DMS79 treated with DMSO at 0.1 percent for 48 hours (cell line): ENCODE measurements at places on chromosomes 6 and 20.

DNA sequence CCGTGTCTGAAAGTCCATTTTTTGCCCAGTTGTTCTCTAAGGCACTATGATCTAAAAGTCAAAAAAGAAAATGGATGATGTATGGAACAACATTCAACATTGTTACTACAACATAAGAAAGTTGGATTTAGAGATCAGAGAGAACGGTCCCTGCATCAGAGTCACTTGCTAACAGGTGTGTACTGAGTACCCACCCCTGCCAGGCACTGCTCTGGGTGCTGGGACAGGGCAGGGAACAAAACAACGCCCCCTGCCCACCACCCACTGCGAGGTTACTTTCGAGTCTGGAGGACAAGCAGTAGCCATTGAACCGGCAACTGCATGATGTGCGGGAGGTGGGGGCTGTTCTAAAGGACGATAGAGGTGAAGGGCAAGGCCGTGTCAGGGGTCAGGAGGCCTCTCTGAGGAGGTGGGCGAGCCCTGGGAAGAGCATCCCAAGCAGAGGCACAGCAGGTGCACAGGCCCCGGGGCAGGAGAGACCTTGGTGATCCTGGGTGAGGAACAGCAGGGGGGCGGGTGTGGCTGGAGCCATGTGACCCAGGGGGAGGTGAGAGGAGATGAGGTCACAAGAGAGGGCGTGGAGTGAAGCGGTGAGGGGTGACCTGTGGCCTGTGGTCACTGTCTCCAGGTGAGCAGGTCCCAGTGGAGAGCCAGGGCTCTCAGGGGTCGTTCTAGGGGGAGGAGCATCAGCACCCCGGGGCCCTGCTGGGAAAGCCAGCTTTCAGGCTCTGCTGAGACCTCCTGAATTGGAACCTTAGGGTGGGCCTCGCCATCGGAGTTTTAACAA, 197.5 kb upstream of the SULF2 start:
- DNase-seq = no peak

DNA sequence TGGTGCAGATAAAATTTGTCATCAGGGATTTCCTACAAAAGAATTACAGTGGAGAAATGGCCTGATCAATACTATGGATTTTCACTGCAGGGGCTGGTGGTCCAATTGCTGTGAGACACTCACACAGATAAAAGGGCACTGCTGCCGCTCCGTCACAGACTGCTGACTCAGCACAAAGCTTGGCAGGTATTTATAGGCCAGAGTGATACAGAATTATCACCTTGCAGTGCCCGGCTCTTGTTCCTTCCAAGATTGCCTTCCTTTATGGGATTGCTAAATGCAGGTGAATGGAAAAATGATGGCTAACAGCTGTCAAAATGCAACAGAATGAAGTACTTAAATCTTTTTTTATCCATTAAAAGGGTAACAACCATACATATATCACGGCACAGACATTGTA, 247.8 kb upstream of the ZFP64 start:
- no peak for DNase-seq

DNA sequence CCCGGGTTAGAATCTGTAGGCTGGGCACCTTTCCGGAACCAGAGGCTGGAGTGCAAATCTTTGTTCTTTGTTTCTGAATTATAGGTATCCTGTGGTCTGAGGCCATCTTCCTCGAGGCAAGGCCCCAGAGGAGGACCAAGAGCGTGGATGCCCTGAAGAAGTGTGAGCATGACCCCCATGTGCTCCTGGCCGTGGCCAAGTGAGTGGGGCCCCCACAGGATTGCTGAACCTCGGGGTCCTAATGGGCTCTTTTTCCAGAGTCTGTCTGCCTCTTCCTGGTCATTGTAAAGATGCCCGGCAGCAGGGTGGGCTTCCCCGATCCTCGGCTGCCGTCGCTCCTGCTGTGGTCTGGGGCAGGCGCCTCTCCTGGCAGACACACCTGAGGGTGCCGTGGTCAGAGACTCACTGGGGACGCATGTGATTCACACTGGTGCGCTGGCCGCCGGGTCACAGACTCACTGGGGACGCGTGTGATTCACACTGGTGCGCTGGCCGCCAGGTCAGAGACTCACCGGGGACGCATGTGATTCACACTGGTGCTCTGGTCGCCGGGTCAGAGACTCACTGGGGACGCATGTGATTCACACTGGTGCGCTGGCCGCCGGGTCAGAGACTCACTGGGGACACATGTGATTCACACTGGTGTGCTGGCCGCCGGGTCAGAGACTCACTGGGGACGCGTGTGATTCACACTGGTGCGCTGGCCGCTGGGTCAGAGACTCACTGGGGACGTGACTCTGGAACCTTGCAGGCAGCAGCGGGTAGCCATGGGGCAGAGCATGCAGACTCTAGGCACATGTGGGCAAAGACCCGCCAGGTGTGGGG, 6.5 kb upstream of the C20orf204 start:
- no peak for DNase-seq

- DNase-seq = no peak
These were observed 19.3 kb downstream of the ECT2L start for GRCh38 chr6:138815221-138815620.

DNA sequence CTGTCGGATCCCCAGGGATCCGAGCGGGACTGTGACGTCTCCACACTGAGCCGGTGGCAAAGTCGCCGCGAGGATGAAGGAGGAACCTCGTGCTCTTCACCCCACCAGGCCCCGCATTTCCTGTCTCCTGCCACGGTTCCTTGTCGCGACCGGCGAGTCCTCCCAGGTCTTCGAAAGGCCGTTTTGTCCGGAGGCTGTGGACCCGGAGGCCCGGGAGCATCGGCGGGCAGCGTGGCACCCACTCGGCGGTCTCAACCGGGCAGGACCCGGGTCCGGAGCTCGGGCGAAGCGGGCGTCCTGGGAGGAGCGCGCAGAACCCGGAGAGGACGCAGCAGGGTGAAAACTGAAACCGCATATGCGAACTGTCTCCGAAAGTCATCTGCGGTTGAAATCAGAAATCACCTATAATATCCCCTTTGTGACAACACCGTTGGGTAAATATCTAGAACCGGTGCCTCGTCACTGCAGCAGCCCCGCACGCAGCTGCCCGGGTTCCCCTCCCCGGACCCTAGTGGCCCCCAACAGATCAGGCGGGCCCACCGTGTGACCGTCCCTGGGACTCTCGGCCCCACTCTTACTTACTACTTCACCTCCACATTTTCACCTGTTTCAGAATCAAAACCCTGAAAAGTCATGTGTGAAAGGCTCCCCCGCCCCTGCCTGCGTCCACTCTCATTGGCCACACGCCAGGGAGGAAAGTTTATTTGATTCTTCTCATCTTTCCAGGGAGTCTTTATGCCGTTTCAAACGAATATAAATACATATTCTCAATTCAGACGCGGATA, 3.1 kb upstream of the ULBP2 start:
- peak; percentile 21 for DNase-seq

GRCh38 chr20:14568701-14569100, 231.3 kb upstream of the FLRT3 start:
- DNase-seq = no peak

DNA sequence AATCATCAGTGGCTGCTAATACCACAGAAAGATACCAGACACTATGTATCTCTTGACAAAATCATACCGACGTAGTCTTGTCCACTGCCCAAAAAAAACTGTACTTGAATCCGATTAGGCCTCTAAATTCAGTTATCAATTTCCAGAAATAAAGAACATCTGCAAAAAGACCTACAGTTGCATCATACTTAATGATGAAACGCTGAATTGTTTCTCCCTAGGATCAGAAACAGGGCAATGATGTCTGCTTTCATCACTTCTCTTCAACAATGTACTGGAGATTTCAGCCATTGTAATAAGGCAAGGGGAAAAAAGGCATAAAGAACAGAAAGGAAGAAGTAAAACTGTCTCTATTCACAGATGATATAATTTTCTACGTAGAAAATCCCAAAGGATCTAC, 152.0 kb downstream of the TASP1 start:
- no peak for DNase-seq

- no peak for DNase-seq
These were observed 48.0 kb downstream of the NPEPL1 start for GRCh38 chr20:58740356-58741308.

DNA sequence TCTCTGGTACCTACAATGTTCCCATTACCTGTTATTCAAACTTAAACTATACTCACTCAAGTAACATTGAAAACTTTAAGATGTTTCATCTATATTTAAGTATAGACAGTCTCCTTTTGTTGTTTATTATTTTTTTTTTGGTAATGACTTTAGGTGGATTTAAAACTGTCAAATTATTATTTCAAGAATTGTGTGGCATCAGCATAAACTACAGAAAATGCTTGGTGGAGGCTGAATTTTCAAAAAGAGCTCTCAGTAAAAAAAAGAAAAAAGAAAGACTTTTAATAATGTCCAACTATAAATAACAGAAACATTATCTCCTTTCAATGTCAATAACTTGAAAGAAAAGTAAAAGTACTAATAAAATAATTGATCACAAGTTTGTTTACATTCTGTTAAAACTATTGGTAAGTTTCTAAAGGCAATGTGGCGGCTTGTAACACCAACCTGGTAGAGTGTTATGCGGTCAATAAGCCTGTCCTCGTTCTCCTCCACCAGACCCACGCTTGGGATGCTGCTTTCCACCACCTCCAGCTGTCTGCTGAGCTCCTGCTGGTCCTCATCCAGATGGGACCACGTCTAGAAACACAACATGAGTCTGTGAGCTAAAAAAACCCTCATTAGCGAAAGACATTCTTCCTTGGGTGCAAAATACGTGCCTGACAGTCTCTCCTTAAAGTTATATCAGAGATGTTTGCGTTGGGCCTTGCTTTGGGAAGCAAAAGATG, 400.6 kb downstream of the SYNE1 start:
- DNase-seq = no peak

DNA sequence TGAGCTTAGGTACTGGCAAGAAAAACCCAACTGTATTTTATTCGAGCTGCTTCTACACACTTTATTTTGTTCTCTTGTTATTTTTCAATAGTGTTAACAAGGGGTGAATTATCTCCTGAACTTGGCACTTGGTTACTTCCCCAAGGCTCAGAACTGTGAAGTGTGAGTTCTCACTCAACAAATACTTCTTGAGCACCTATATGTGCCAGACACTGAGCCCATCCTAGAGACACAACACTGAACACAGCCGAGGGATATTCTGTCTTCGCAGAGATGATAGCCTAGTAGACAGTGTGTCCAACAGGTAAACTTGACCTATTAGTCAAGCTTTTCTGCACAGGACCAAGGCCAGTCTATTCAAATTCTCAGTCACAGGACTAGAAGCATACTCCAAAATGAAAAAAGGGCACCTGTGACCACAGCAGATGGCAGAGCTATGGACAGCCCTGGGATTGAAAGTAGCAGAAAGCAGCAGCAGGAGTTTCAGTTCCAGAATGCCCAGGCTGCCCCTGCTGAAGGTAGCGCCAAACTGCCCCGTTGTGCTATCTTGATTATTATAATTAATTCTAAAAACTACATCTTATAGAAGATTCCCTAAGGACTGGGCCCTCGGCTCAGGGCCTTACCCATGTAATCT, 77.8 kb upstream of the TAB2 start:
- DNase-seq = no peak

- no peak for DNase-seq
These were observed 165.0 kb upstream of the PLCB4 start for GRCh38 chr20:8903655-8904605.

DNA sequence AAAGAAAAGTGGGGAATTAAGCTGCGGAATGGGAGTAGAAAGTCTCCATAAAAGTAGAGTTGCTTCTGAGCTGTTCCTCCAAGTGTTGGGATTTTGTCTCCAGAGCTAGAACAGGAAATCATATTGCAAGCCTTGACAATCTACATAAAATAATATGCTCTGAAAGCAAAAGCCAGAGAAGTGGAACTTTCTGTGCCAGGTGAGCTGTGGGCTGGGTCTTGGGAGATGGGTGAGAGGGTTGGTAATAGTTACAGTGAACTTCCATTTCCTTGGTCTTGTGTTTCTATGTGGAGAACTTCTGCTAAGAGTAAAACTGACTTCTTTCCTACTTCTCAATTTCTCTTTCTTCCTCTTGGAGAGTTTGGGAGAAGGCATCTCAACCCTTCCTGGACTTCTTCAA, 6.3 kb upstream of the HMGN4 start:
- no peak for DNase-seq

GRCh38 chr6:144033816-144034735, 26.0 kb upstream of the PLAGL1 start:
- DNase-seq = no peak

DNA sequence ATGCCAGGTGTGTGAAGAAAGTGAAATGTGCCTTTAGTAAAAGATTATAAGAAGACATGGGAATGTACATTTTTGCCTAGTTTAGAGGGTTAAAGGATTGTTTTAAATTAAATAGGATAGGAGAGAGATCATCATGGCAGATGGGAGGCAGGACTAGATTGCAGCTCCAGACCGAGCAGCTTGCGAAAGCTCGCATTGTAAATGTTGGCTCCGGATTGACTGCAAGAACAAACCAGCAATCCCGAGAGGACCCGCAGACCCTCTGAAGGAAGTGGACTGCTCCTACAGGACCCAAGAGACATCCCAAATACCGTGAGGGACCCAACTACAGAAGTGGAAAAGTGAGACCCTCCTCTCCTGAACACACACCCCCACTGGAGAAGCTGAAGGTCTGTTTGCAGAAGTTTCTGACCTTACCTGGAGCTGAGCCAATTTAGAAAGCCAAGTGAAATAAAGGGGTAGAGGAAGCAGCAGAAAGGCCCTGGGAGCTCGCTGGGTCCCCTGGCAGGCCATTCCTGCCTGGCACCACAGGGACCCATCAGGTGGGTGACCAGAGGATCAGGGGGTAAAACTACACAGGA, 30.0 kb upstream of the TPD52L1 start:
- no peak for DNase-seq

DNA sequence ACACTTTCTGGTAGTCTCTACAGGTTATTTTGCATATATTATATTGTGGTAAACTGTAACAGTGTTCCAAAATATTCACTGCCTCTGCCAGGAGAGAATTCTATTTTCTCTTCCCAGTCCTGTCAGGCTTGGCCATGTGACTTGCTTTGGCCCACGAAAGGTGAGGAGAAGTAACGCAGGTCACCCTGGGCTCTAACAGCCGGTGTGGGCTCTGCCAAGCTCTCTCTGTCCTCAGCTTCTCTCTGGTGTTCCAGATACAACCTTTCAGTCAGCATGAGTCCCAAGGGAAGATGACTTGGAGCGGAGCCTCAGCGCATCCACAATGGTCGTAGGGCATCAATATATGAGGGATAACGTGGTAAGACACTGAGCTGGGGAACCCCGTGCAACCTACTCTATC, 113.0 kb upstream of the RREB1 start:
- no peak for DNase-seq

GRCh38 chr6:136503303-136504029, 46.8 kb downstream of the MAP7 start:
- no peak for DNase-seq

DNA sequence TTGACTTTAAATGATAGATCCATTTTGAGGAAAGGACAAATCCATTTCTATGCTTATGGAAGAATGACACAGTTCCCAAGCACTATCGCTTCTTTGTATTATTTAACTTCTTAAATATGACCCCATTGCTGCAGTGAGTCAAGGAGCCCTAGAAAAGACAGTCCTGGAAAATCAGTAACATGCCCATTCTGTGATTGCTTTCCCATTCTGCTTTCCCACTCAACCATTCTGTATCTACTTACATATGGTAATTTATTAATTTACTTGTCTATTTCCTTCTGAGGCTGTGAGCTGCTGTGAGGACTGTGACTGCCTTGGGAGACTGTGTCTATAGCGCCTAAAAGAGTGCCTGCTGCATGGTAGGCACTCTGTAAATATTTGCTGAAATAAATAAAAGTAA, 85.4 kb upstream of the TMEM30A start:
- no peak for DNase-seq

- no peak for DNase-seq
These were observed 193.2 kb downstream of the SLC16A10 start for GRCh38 chr6:111280445-111280955.
